ENCODE measurements at places on chromosomes 11 and 22.

DNA sequence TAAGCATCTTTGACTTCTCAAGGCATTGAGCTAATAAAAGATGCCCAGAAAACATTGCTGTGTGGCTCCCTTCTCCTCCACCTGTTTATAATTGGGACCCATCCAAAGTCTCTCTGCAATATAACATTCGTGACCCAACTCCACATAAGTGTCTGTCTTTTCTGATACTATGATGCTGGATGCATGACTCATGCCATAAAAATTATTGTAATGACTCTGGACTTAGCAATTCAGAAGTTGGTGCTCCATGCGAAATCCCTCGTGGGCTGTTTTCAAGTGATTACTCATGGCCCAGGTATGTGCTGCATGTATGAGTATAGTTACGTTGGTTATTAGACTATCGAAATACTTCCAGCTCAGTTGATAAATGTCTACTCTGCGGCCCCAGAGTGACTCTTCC lies 11.7 kb downstream of the FJX1 start:
- peak; percentile 99 for DNase-seq

DNA sequence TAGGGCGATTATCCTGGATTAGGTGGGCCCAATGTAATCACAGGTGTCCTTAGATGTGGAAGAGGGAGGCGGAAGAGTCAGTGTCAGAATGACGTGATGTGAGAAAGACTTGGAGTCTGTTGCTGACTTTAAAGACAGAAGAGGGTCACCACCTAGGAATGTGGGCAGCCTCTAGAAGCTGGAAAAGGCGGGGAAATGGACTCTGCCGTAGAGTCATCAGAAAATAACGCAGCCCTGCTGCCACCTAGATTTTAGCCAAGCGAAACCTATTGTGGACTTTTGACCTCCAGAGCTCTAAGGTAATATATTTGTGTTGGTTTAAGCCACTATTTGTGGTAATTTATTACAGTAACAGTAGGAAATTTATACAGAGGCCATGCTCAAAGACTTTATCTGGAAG lies 4.8 kb downstream of the DDX10 start:
- peak; percentile 18 for DNase-seq

- no peak for DNase-seq
These were observed 78.0 kb downstream of the CNTN5 start for GRCh38 chr11:99098751-99099150.

DNA sequence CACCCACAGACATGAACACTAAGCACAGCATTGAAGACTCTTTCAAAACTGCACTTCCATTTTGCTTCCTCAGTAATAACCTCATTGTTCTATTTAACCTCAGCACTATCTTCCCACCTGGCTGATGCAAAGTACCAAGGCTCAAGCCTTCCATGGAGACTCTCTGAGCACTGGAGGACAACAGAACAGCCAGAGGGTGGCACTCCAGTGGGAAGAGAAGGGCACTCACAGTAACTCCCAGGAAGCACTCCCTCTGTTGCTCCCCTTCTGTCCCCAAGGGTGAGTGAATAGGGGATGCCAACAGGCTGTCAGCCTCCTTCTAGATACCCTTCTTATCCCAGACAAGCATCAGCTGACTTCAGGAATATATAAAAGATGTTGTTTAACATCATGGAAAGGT lies 3.5 kb downstream of the ME3 start:
- DNase-seq, result no peak

- DNase-seq, result no peak
These were observed 12.6 kb upstream of the WDR74 start for GRCh38 chr11:62851807-62852522.

DNA sequence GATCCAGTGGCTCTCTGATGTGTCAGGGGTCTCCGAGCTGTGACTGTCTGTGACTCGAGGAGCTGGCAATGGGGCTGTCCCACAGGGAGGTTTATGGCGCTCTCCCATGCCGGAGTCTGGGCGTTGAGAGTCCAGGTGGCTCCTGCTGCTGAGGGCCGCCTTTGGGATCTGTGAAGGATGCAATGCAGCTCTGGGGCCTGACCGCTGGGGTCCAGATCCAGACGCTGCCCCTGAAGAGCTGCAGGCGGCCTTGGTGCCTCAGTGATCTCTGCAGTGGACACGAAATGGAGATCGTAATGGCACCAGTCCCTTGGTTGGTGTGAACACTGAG lies 155.3 kb downstream of the TBC1D22A start:
- no peak for DNase-seq

DNA sequence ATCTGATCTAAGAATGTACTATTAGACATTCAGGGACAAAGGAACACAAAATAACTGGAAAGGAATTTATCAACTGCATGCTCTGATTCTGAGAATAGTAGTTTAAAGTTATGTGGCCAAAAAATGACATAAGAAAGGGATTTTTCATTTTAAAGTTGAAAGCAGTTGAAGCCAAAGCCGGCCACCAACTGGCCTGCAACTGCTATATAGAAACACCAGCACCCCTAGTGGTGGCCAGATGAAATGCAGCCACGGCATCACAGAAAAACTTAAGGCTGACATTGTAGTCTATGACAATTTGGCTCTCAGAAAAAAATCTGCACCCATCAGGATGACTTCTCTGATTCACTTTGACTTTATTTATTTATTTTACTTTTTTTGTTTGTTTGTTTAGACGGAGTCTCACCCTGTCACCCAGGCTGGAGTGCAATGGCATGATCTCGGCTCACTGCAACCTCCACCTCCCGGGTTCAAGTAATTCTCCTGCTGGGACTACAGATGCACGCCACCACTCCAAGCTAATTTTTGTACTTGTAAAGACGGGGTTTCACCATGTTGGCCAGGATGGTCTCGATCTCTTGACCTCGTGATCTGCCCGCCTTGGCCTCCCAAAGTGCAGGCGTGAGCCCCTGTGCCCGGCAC lies 59.2 kb downstream of the SLC35F2 start:
- peak; percentile 65 for DNase-seq

DNA sequence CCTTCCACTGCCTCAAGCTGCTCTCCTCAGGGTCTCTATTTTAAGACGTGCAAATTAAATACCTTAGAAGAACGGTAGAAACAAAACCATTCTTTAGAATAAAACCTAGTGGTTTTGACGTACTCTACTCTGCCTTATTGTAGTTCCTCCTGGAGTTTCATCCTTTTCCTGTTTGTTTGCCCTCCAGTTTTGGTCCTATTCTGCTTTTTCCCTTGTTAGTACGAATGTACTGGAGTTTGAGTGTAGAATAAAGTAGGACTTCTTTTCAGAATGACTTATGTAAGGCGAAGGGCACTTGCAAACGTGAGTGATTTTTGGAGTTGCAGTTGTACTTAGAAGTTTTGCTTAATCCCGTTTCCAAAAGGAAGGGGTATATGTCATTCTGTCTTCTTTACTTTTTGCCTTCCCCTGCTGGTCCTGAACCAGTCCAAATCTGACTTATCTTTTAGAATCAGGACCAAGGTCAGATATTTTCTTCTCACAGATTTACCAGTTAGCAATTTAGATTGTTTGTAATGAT lies 1.4 kb downstream of the SIK2 start:
- peak; percentile 22 for DNase-seq

GRCh38 chr11:19777377-19778102 lies 64.9 kb downstream of the NAV2 start:
- DNase-seq, result peak; percentile 78

- DNase-seq, result peak; percentile 47
These were observed 169.0 kb downstream of the TBC1D22A start for GRCh38 chr22:46931414-46931813.

DNA sequence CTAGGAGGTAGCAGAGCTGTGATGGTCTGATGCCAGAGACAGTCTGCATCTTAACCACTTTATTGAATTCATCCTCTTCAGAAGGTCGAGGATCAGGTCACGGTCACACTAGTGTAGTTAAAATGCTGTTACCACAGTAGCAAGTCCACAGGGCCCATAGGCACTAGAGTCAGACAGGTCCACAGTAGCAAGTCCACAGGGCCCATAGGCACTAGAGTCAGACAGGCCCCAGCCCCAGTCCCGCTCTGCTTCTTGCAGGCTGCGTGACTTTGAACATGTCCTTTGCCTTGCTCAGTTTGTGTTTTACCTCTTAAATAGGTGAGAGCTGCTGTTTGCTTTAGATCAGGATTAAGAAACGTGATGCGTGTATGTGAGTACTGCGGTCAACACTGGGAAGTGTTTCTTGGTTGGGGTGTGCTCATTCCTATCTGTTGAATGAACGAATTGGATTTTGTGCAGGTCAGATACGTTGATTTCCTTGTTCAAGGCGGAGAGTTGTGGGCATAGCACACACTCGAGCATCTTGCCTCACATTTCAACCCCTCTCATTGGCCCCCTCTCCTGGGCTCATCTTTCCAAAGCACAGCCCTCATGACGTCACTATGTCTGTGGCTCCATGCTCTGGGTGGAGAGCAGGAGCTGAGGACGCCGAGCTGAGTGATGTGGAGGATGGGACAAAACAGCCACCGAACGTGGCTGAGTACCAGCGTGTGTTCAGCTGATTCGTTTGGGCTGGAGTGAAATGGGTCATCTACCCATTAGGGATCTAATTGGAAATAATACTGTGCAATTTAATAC lies 191.7 kb downstream of the TBC1D22A start:
- DNase-seq, result no peak

DNA sequence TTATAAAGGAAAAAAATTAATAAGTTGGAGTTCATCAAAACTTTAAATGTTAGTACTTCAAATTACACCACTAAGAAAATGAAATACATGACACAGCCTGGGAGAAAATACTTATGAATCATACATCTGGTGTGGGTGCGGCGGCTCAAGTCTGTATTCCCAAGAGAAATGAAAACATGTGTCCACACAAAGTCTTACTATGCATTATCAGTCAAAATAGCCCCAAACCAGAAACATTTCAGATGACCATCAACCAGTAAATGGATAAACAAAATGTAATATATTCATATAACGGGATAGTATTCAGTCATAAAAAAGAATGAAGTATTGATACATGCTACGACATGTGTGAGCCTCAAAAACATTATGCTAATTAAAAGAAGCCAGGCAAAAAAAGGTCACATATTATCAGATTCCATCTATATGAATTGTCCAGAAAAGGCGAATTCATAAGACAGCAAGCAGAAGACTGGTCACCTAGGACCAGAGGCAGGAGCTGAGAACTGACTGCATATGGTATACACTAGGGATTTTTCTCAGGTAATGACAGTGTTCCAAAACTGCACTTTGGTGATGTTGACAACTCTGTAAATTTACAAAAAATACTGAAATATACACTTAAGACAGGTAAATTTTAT lies 5.3 kb upstream of the AKIP1 start:
- peak; percentile 93 for DNase-seq

DNA sequence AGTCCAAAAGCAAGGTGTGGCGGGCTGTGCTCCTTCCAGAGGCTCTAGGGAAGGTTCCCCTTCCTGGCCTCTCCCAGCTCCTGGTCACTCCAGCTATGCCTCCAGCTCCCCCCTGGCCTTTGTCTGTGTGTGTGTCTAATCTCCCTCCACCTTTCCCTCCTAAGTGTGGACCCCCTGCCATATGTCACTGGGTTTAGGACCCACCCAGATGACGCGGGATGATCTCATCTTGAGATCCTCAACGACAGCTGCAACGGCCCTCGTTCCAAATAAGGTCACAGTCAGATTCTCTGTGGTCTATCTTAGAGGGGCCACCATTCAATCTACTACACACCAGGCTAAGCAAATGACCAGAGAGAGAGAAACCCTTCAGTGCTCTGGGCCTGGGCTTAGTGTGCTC lies 107.9 kb downstream of the ARHGAP8 start:
- DNase-seq, result no peak

DNA sequence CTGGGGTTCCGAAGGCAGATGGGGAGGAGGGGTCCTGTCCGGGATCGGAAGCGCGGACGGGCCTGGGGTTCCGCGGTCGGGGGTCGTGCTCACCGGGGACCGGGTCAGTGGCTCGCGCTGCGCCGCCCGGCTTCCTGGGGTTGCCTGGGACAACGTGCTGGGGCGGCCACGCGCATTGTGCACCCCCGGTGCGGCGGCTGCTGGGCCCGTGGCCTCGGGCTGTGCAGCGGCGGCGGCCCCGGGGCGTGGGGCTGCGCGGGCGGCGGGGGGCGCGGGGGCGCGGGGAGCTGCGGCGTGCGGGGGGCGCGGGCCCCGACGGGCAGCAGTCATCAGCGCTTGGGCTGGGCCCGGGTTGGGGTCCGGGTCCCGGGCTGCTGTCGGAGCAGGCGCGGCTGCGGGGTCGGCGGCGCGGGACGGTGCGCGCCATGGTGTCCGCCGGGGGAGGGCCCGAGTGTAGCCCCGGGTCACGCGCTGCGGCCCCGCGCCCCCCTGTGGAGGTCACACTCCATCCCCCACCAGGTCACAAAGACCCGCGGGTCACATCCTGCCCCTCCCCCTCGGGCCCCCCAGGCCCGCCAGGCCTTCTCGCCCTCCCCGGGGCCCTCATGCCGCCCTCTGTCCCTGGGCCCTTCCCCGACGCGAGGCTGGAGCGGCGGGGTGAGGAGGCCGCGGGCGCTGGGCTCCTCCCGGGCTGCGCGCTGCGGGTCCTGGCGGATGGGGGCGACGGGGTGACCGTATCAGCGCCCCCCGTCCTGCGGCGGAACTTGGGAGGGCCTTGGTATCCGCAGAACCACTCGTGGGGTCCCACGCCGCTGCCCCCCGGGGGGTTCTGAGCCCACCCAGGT lies at the start of gene TTLL8:
TSS of gene TTLL8 (minus strand) at position 238 of the 845 bp plus-strand sequence.
- DNase-seq, result no peak

GRCh38 chr22:20117633-20118299 lies 740 bp upstream of the TRMT2A start:
- DNase-seq, result peak; percentile 53

GRCh38 chr11:14029971-14030920 lies 67.7 kb downstream of the SPON1 start:
- peak; percentile 47 for DNase-seq

GRCh38 chr11:122181372-122181771 lies 65.4 kb upstream of the BLID start:
- DNase-seq, result no peak

All from iris pigment epithelial cell (primary cell).